ENCODE measurements at places on chromosomes 1 and 21.
A peak's percentile ranks its signal among the peaks of the same experiment; 100 is the strongest.

- DNase-seq, result no peak
Observed at GRCh38 chr1:186214791-186215190, 160.3 kb downstream of the TPR start.

- no peak for DNase-seq
Observed at GRCh38 chr21:29818383-29818921, 121.3 kb downstream of the GRIK1 start.

DNA sequence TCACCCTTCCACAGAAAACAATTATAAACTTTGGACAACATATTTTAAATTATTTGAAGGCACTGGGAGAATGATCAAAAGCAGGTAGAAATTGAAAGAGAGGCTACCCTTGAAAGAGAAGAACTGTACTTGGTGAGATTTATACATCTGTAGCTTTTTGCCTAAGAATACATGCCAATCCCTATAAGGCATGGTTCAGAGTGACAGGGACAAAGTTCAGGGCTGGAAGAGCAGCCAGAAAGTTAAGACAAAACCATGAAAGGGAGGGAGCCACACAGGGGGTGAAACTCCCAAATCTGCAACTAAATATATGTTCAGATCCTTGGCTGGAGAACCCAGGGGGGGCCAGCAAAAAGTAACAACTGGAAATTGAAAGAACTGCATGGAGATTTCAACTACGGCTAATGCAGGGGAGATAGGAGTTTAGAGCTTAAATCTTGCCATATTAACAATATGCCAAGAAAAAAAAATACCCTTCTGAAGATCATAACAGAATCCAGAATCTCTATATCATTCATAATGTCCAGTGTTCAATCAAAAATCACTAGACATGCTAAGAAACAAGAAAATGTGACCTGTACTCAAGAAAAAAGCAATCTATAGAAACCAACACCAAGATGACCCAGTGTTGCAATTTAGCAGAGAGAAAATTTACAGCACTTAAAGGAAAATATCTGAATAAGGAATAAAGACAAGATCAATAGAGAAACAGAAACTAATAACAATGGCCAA lies 25.5 kb downstream of the PACC1 start:
- DNase-seq, result no peak

DNA sequence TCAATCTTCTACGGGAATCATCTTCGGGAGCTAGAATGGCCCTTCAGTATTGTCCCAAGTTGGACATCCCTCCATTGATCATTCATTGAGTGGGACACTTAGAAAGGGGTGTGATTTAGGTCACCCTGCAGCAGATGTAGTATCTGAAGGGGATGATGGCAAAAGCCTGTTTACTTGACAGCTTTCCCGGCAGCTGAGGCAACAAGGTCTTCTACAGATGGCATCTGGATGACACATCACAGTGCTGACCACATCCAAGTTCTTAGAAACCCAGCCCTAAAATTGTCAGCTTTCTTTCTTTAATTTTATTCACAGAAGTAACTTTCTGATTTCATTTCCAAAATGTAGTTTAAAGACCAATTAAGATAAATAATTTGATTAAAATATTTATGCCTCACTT lies 150.3 kb downstream of the AMY1C start:
- DNase-seq, result no peak

- DNase-seq, result peak; percentile 80
Observed at GRCh38 chr1:3359351-3359750, 95.1 kb upstream of the ARHGEF16 start.

- peak; percentile 54 for DNase-seq
Observed at GRCh38 chr1:184075055-184076029, 23.8 kb downstream of the TSEN15 start.

- no peak for DNase-seq
Observed at GRCh38 chr1:166069390-166069789, 97.4 kb downstream of the FAM78B start.

DNA sequence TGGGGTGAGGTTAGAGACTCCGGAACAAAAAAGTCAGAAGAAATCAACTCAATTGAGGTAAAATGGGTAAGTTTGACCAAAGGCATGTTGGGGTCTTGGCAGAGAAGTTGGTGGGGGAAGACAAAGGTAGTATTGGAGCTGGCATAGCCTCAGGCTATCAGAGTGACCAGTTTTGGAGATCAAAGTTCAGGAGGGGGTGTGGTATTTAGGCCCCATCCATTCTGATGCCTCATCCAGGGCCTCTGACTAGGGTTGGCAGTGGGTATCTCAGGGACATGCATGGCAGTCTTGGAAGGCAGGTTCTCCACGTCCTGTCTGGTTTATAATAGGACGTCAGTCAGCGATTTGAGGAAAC lies 73.2 kb upstream of the TRABD2B start:
- no peak for DNase-seq

GRCh38 chr1:67339623-67340343 lies 32.1 kb downstream of the IL12RB2 start:
- no peak for DNase-seq

DNA sequence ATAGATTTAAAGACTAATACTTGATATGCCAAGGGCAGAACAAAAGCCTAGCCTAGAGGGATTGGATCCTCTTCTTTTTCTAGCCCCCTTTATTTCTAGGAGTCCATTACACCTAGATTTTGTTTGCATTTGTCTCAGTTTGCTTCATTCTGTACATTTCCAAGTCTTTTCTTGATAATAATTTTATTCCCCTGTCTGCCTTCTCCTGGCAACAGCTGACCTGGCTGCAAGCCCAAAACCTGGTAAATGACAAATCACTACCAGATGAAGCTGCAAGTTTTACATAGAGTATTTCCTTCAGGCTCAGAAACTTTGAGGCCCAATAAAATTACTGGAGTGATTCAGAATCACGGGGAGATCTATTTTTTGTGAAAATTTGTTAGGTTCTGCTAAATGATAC lies 36.5 kb upstream of the LHX8 start:
- DNase-seq, result peak; percentile 6

GRCh38 chr1:3490046-3490745 lies 35.7 kb downstream of the ARHGEF16 start:
- no peak for DNase-seq

- no peak for DNase-seq
Observed at GRCh38 chr1:10249808-10250457, 39.6 kb downstream of the KIF1B start.

DNA sequence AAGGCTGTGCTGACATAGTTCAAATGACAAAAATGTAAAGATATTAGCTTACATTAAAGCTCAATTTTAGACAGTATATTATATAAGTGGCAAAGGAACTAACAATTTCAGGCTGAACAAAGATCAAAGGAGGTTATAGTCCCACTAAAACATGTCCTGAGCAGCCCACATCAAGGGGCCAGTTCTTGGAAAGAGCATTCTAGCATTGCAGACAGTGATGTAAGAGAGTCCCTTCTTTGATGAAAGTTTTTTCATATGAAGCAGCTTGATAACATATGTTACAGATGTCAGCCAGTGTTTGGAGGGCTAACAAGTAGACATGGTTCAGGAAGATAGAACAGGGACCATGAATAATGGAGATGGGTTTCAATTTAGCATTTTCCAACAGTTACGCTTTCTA lies 301.7 kb downstream of the NTNG1 start:
- DNase-seq, result no peak

DNA sequence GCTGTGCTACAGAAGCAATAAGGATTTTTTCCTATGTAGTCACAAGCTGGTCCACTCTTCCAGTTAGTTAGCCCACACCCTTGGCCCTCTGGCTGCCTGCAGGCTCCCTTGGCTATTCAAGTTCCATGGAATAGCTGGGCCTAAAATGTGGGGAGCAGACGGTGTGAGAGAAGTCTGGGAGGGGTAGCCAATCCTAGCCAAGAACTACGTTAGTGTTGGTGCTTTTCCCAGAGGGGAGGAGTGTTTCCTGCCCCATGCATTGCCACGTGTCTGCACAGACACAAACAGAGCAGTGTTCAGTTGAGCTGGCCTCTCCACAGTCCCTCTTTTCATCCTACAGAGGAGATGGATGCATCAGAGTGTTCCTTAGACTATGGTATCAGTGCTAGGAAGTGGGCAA lies 59.0 kb upstream of the IPO9 start:
- DNase-seq, result no peak

DNA sequence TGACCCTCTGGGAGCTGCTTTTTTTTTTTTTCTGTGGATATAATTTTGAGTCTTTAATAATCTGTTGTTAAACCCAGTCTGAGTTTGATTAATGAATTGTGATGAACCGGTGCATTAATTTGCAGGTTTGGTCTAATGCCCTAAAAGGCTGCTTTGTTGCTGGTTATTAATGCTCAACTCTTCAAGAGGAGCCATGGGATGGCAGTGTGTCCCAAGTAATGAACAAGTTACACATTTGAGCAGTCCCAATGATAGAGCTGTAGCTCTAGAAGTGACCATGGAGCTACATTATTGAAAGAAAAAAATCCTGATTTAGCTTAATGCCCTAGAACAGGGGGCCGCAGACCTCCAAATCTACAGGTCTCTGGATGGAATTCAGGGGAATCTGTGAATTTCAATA lies 53.1 kb downstream of the RWDD3 start:
- peak; percentile 3 for DNase-seq

DNA sequence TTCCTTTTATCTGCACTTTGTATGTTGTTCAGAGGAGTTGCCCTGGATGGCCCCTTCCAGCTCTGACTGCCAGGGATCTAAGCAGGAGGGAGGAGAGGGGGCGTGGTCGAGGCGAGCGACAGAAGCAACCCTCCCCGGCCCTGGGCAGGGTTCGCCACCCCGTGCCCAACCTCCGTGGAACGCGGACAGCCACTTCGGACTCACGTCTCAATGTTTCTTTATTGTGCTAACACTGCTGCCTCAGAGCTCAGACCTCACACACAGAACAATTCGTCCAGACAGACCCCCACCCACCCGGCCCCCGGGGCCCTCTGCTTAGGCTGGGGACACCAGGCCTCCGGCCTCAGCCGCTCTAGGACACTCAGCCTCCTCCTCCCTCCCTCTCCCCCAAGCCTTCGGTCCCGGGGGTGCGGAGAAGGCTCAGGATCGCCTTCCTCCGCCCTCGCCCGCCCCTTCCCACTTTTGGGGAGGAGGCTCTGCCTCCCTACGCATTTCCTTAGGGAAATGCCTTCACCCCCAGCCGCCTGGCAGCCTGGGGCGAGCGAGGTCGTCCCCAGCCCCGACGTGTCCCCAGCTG lies 8.3 kb downstream of the VSIG8 start:
- DNase-seq, result peak; percentile 50

DNA sequence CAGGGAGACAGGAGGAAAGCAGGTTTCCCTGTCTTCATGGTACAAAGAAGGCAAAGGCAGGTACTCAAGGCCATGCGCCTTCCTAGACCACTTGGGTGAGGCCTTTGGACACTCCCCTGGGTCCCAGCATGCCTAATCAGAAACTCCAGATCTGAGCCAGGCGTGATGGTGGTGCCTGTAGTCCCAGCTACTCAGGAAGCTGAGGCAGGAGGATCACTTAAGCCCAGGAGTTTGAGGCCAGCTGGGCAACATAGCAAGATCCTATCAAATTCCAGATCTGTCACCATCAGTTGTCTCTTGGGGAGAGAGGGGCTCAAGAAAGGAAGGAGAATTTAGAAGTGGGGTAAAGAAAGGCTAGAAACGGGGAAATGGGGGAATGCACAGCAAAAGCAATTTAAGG lies 96.3 kb upstream of the SLC25A33 start:
- no peak for DNase-seq
